Stimulated activated CD4-positive, alpha-beta T cell treated with anti-CD3 and anti-CD28 coated beads, Interleukin-12 subunit alpha, Interleukin-12 subunit beta, amount 100 ng/mL, for 4 hours (primary cell): ENCODE measurements at places on chromosomes 1 and 21.

DNA sequence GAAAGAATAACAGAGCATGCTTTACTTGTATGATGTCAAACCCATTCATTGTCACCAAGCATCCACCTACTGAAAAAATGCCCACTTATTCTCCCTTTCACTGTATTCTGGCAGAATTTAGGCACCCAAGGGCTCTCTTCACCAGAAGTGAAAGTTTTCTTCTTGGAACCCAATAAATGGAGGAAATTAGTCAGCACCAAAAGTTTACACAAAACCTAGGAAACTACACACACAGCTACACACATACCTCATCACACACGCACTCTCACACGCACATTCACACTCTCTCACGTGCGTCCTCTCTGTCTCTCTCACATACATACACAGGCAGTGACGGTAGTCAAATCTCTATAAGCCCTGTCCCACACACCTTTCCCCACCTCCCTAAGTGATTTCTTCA is 37.6 kb downstream of the MCOLN2 start:
- no peak for DNase-seq

GRCh38 chr1:229694053-229694693 is 68.1 kb downstream of the URB2 start:
- DNase-seq: no peak

GRCh38 chr1:60936163-60936562 is 146.2 kb upstream of the NFIA start:
- DNase-seq: no peak

- no peak for DNase-seq
Measured at GRCh38 chr1:112731451-112731850, 16.3 kb upstream of the PPM1J start.

- DNase-seq: no peak
Measured at GRCh38 chr1:113663165-113663951, 95.9 kb downstream of the PHTF1 start.

- DNase-seq: no peak
Measured at GRCh38 chr1:155305881-155306391, 2.7 kb upstream of the FDPS start.

DNA sequence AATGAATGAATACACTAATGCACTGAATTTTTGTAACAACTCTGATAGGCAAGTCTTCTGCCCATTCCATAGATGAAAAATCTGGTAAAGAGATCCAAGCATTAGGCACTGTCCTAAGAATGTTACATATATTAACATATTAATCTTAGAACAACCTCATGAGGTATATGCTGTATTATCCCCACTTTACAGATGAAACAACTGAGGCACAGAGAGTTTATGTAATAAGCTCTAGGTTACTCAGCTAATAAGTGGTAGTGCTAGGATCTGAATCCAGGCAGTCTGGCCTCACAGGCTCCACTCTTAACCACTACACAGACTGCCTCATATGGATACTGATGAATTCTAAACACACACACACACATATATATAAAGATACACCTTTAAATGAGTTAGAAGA is 52.8 kb downstream of the TRAF5 start:
- DNase-seq: no peak

- DNase-seq: no peak
Measured at GRCh38 chr1:117673405-117673804, 67.6 kb downstream of the TENT5C start.

DNA sequence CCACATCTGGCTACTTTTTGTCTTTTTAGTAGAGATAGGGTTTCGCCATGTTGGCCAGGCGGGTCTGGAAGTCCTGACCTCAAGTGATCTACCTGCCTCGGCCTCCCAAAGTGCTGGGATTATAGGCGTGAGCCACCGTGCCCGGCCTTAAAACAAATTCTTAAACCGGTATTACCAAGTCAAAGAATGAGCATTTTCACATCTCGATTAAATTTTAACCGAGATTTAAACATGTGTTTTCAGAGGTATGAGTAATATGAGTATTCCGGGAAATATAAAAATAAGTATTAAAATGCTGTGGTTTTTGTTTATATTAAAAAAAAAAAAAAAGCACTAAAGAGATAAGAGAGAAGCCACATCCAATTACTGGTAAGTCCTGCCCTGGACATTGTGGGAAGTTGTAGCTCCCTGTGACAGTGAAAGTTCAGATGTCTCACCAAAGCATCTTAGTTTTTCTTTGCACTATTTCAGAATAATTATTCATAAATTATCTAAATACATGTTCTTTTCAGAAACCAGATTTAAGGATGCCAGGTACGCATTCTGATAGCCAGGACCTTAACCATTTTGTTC is 24.9 kb downstream of the ZNF281 start:
- no peak for DNase-seq

- DNase-seq: no peak
Measured at GRCh38 chr1:9657521-9658032, 6.0 kb downstream of the PIK3CD start.

DNA sequence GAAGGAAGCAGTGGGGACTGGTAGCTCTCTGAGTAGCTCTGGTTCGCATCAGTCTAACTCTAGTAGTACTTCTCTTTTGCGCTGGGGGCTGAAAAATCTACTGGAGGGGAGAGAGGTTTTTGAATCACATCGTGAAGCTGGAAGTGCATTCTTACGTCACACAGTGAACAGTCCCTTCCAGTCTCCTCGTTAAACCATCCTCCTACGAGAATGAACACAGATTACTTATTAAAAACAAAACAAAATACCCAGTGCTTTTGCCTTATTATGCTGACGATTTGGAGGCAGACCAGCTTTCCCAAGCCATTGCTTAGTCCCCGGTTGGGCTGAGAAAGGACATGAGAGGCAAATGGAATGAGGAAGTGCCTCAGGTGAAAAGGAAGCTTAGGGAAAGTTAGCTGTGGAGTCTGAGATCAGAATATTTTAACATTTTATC is 16.1 kb downstream of the HUNK start:
- no peak for DNase-seq

- no peak for DNase-seq
Measured at GRCh38 chr1:192108161-192108560, 50.1 kb upstream of the RGS18 start.
